ENCODE measurements at places on chromosomes 6 and 20. TPM values are rescaled to one million over a fixed set of nuclear protein-coding genes. Genes with fewer than 3 reads are reported as not detected.

TRIM40 gene
- 33.4 TPM for total RNA-seq

CCR6 gene
- 0.17 TPM for total RNA-seq

ANKRD60 gene
- not detected for total RNA-seq

CST4 gene
- total RNA-seq: not detected

MTHFD1L gene
- total RNA-seq: 7.1 TPM

ME1 gene
- total RNA-seq: 10.4 TPM

TTBK1 gene
- 0.95 TPM for total RNA-seq

SMAP1 gene
- total RNA-seq: 48.8 TPM

MACROD2 gene
- 3.2 TPM for total RNA-seq

PCK1 gene
- 136 TPM for total RNA-seq

SCRT2 gene
- not detected for total RNA-seq

PRKN gene
- 5.2 TPM for total RNA-seq

CTAGE9 gene
- not detected for total RNA-seq

UQCC2 gene
- total RNA-seq: 45.7 TPM

C20orf202 gene
- 0.48 TPM for total RNA-seq

CCN6 gene
- total RNA-seq: not detected

TFAP2D gene
- total RNA-seq: not detected

IRF4 gene
- 10.5 TPM for total RNA-seq

PPIL1 gene
- total RNA-seq: 7.2 TPM

CDH4 gene
- total RNA-seq: not detected

SIRPD gene
- total RNA-seq: not detected

SNTA1 gene
- total RNA-seq: 17.2 TPM

LST1 gene
- total RNA-seq: 3.9 TPM

OPRM1 gene
- total RNA-seq: 0.57 TPM

RNF39 gene
- 0.87 TPM for total RNA-seq

ZBP1 gene
- 12.8 TPM for total RNA-seq

FERMT1 gene
- 102 TPM for total RNA-seq

STMND1 gene
- total RNA-seq: 0.47 TPM

SPAG4 gene
- 4.1 TPM for total RNA-seq

BPI gene
- 0.19 TPM for total RNA-seq

OPN5 gene
- not detected for total RNA-seq

CUL9 gene
- total RNA-seq: 44.3 TPM

UNC5CL gene
- total RNA-seq: 7.4 TPM

MTFR2 gene
- 2.2 TPM for total RNA-seq

SCGN gene
- total RNA-seq: 6.4 TPM

CD40 gene
- 10.0 TPM for total RNA-seq

MYLK4 gene
- total RNA-seq: 0.82 TPM

ADAM33 gene
- 9.7 TPM for total RNA-seq

MPIG6B gene
- total RNA-seq: 0.48 TPM

TRAPPC3L gene
- total RNA-seq: not detected

EFCAB8 gene
- total RNA-seq: 0.66 TPM

CALHM6 gene
- total RNA-seq: 4.2 TPM

C6orf136 gene
- 88.8 TPM for total RNA-seq
